ENCODE measurements at places on chromosomes 5 and 9. TPM values are rescaled to one million over a fixed set of nuclear protein-coding genes. Genes with fewer than 3 reads are reported as not detected.

Gene MAP1B
- total RNA-seq, result 58.1 TPM

Gene SPINK9
- not detected for total RNA-seq

Gene DDX4
- 0.27 TPM for total RNA-seq

Gene LECT2
- total RNA-seq, result not detected

Gene PDZD2
- total RNA-seq, result 4.4 TPM

Gene MARCOL
- total RNA-seq, result not detected

Gene TNC
- 21.8 TPM for total RNA-seq

Gene HTR1A
- 1.8 TPM for total RNA-seq

Gene SLC25A2
- 1.6 TPM for total RNA-seq

Gene GRIA1
- 0.21 TPM for total RNA-seq

Gene PPIC
- total RNA-seq, result 83.3 TPM

Gene GABRA6
- not detected for total RNA-seq

Gene THG1L
- 13.9 TPM for total RNA-seq

Gene TNFSF15
- 3.0 TPM for total RNA-seq

Gene NUP155
- 28.2 TPM for total RNA-seq

Gene SLCO6A1
- not detected for total RNA-seq

Gene PCAT7
- total RNA-seq, result not detected

Gene SHC3
- total RNA-seq, result 5.9 TPM

Gene C9
- not detected for total RNA-seq

Gene PROB1
- 1.6 TPM for total RNA-seq

Gene FCN2
- total RNA-seq, result 0.93 TPM

Gene F2RL2
- 0.33 TPM for total RNA-seq

Gene LTC4S
- 6.4 TPM for total RNA-seq

Gene NEUROG1
- not detected for total RNA-seq

Gene STK32A
- 2.5 TPM for total RNA-seq

Gene C8G
- total RNA-seq, result not detected

Gene SLC34A1
- not detected for total RNA-seq

Gene ST8SIA4
- total RNA-seq, result 3.8 TPM
